ENCODE measurements at places on chromosomes 7 and 10.

DNA sequence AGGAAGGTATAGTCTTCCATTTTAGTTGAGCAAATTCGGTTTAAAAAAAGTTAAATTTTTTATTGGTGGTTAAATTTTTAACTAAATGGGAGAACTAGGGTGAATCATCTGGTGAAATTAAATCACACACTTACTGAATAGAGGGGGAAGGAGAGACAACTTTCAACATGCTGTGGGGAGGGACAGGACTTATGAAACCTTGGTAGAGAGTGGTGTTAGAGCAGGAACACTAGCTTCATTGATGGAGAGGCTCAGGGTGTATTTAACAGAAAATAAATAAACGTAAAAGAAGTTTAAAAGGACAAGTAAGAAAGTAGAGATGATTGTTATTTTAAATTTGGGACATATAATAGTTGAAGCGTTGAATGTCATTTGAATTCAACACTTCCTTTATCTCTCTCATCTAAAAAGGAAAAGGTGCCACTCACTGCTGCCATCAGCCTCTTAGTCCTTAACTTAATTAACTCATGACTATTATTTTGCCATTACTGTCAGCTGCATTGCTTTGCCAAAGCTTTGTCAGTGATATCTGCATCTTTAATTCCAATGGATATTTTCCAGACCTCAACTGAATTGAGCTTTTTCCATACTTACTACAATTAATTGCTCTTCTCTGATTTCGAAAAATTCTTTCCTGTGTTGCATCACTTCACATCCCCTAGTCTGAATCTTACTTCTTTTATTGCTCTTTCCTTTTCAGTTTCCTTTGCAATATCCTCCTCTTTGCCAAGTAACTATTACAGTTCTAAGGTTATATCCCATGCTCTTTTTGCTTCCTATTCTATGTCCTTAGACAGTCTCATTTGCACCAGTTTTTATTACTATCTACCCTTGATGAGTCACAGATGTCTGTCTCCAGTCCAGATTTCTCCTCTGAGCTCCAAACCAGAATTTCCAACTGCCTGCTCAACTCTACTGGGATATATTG lies 71.7 kb downstream of the GNAT3 start:
- DNase-seq = no peak

GRCh38 chr10:45152726-45153125 lies 152.0 kb downstream of the ZNF22 start:
- DNase-seq = no peak

DNA sequence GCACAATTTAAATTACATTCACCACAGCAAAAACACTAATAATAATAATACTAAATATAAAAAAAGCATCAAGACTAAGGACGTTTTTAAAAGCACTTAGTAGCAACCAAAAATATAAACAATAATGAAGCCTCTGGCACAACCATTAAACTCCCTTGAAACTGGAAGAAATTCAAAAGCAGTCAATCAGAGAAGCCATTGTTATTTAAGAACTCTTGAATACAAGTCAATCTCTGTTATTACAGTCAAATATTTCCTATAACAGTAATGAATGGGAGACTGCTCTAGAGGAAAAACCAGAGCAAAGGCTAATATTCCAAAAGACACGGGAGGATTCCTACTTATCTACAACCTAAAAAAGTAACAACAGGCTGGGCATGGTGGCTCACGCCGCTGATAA lies 164.2 kb downstream of the KMT2E start:
- DNase-seq = no peak

DNA sequence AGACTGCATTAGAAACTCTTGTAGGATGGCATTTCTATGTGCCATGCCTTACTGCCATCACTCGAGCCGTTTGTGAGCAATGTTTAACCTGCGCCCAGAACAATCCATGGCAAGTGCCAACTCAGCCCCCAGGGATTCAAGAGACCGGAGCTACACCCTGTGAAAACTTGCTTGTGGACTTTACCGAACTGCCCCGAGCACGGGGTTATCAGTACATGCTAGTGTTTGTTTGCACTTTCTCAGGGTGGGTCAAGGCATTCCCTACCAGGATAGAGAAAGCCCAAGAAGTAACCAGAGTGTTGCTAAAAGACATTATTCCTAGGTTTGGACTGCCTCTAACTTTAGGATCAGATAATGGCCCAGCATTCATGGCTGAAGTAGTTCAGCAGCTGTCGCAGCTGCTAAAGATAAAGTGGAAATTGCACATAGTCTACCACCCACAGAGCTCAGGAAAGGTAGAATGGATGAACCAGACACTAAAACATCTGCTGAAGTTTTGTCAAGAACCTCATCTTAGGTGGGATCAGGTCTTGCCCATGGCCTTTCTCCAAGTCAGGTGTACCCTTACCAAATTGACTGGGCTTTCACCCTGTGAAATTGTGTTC lies 8.9 kb upstream of the CYREN start:
- DNase-seq = no peak

DNA sequence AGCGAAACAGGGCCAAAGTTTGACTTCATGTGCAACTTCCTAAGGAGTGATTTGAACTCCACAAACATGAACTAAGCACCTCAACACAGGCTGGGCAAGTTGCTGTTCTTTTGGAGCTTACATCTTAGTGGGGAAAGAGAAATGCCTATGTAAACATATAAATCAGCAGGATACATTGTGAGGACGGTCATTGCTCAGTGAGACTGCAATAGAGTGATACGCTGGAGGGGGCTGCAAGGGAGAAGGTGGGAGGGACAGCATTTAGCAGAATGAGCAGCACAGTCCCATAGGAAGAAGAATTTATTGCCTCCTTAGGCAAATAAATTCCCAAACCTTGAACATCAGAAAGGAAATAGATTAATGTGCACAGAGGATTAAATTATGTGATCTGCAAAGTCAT lies 90.0 kb downstream of the EGFR start:
- DNase-seq = no peak

- DNase-seq = no peak
These were observed 18.9 kb upstream of the OPN4 start for GRCh38 chr10:86635402-86635801.

DNA sequence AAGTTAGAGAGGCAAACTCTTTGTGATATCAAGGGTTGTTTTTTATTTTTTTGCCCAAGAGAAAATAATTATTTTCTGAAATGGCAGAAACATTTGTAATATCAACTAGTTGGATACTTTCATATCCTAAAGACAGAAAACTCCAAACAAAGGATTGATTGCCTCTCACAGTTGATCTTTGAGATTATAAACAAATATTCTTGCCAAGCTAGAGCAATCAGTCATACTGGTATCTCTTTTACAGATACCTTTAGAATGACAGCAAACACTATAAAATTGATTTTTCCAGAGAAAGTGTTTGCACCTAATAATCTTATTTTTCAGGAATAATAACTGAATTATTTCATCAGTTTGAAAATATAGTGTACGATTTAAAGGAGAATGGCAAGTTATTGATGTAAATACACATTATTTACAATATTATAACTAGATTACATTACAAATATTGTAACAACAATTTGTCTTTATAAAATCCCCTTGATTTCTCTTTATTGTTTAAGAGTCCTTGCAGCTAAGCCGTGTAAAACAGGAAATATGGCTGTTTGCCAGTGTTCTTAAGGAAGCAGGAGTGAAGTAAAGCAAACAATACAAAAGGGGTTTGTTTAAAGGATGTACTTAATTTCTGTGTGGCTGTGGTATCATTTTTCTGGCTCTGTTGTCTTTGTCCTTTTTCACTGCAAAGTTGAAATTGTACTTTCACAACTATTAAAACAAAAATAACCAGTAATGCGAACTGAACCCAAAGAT lies 58.4 kb downstream of the MAPK8 start:
- DNase-seq = peak; percentile 30

GRCh38 chr7:26419198-26419597 lies 127.5 kb downstream of the SNX10 start:
- DNase-seq = no peak

DNA sequence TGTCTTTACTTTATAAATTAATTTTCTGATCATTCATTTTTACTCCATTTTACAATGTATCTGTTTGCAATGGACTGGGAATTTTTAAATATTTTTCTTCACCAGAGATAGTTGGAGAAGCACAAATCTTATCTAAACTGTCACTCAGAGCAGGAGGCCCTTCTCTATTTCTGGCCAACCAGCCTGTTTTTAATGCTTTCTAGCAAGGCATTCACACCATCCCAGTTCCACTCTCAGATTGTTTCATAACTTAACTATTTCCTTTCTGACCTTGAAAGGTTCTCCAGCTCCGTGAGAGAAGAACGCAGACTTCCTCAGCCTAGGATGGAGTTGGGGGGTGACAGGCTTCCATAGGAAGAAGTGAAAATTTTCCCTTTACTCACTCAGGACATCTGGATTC lies 155.8 kb downstream of the SKIDA1 start:
- DNase-seq = no peak

DNA sequence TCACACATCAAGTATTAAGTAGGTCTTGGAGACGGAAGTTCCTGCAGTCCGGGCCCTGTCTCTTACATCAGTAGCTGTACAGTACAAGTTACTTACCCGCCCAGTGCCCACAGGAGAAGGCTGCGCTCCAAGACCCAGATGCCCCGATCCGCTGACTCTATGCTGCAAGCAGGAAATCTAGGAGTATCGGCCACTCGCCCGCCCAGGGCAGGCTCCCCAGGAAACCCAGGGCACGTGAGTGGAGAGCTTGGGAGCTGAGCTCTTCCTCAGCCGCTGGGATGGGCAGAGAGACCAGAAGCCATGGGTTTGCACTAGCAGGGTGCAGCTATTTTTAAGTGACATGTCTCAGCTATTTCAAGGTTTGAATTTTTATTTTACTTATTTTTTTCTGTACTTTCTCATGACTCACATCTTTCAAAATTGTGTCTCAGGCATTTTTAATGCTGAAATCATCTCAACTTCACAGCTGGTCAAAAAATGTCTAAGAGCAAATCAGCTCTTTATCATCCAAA lies 1.9 kb upstream of the GPER1 start:
- no peak for DNase-seq

DNA sequence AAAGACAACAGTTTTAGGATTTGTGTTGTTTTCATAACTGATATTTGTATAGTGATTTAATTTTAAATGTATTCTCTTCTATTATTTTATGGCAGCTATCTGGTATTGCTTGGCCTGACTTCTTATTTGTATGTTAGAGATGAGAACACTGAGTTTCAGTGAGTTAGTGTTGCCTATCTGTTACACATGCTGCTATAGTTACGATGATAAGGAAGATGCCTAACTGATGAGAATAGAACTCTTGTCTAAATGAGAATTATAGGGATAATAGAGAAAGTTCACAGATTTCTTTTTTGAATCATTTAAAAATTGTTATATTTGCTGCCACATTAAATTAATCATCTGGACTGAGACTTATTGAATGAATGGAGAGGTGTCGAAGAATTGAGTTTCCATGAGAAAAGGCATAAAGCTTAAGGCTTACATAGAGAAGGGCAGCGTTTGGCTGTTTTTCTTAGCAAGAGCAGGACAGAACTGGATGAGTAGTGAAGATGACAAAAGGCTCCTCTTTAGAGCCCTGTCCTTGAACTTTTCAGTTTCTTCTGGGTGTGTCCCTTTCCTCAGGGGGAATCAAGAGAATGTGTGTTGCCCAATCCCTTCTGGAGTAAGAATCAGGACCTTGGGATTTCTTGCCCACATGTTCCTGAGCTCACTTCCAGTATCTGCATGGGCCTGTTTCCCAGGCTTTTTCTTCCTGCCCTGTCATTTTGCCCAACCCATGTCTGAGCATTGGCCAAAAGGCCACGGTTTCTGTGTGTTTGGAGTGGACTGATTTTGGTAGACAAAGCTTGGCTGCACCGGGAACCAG lies 195.6 kb upstream of the CSTF2T start:
- no peak for DNase-seq

GRCh38 chr10:30185341-30185740 lies 126.0 kb upstream of the JCAD start:
- DNase-seq = no peak

DNA sequence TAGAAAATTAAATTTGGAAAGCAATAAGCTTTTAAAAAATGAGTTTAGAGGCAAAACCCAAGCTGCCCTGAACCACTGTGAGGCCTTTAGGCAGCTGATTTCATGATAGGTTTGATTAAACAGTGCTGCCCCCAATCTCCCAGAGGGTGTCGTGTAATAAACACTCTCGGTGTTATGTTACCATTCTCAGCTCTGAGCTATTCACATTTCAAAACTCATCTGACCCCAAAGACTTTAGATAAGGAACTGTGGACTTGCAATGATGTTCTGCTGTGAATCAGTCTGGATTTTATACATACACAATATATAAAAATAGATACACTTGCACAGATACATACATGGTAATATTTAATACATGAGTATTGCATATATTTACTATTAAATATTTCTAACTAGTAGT lies 120.4 kb downstream of the MALRD1 start:
- DNase-seq = no peak

DNA sequence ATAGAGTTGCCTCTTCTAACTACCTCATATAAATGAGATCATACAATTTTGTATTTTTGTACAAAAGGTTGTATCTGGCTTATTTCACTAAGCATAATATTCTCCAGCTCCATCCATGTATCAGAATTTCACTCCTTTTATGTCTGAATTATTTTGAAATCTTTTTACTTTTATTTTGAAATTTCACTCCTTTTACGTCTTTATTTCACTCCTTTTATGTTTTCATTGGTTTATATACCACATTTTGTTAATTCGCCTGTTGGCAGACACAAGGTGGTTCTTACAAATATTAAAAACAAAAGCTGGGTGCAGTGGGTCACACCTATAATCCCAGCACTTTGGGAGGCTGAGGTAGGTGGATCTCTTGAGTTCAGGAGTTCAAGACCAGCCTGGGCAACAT lies 5.8 kb downstream of the EZH2 start:
- no peak for DNase-seq

DNA sequence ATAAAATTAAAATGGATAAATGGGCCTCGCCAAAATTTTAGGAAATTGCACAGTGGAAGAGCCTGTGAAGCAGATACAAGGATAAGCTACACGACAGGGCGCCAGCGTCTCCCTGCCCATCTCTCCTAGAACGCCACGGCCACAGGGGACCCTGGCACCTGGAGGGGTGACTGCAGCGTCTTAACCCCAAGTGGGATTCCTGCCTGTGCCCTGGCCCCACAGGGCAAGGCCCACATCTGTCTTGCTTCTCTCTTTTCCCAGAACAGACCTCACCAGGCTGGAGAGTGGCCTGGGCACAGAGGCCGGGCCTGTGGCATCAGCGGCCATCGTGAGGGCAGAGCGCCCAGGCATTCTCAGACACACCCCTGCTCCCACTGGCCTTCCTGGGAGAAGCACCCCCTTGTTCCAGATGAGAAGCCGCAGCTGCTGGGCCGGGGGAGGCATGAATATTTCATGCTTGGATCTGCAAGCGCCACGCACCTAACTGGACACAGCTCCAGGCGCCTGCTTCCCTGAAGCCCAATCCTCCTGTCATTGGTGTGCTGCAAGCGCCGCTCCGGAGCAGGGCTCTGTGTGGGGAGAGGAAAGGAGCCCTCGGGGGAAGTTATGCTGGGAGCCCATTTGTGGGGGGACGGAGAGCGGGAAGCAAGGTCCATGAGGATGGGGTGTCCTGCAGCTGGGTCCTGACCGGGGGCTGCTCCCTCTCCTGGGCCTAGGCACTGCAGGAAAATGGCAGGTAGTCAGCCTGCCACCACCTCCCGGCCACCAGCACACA lies 153.5 kb downstream of the ELFN1 start:
- no peak for DNase-seq

GRCh38 chr10:59865101-59865500 lies 41.3 kb downstream of the CCDC6 start:
- no peak for DNase-seq

Data from NCI-H1092 treated with DMSO at 0.1 percent for 48 hours (cell line).